ENCODE measurements at places on chromosomes 7 and 10. TPM values are rescaled to one million over a fixed set of nuclear protein-coding genes. Genes with fewer than 3 reads are reported as not detected.

TRIM74 gene
- polyA plus RNA-seq = 0.41 TPM

CAV2 gene
- 86.5 TPM for polyA plus RNA-seq

KIF11 gene
- polyA plus RNA-seq = 0.82 TPM

GRID1 gene
- polyA plus RNA-seq = 2.4 TPM

LHFPL3 gene
- not detected for polyA plus RNA-seq

CASD1 gene
- 16.1 TPM for polyA plus RNA-seq

CALML3 gene
- not detected for polyA plus RNA-seq

HMX3 gene
- polyA plus RNA-seq = not detected

CYP17A1 gene
- polyA plus RNA-seq = not detected

ITIH5 gene
- 113 TPM for polyA plus RNA-seq

SFMBT2 gene
- 5.0 TPM for polyA plus RNA-seq

SLC29A4 gene
- 3.6 TPM for polyA plus RNA-seq

ADAM22 gene
- 2.9 TPM for polyA plus RNA-seq

CXCL12 gene
- 49.2 TPM for polyA plus RNA-seq

ACTL6B gene
- 0.19 TPM for polyA plus RNA-seq

FAM131B gene
- polyA plus RNA-seq = 3.2 TPM

HGF gene
- 12.3 TPM for polyA plus RNA-seq

CEP55 gene
- 0.48 TPM for polyA plus RNA-seq

ATG9B gene
- 0.32 TPM for polyA plus RNA-seq

NPFFR1 gene
- polyA plus RNA-seq = 0.01 TPM

HOXA1 gene
- 1.6 TPM for polyA plus RNA-seq

GARIN1A gene
- 0.44 TPM for polyA plus RNA-seq

WNT8B gene
- 0.08 TPM for polyA plus RNA-seq

INA gene
- polyA plus RNA-seq = 2.4 TPM

GPR26 gene
- not detected for polyA plus RNA-seq

ASB15 gene
- not detected for polyA plus RNA-seq

C7orf57 gene
- not detected for polyA plus RNA-seq

PROSER2 gene
- 6.6 TPM for polyA plus RNA-seq

CALCR gene
- polyA plus RNA-seq = not detected

CHST3 gene
- 17.1 TPM for polyA plus RNA-seq

SRRM3 gene
- polyA plus RNA-seq = 3.0 TPM

LRGUK gene
- polyA plus RNA-seq = 0.06 TPM

CALML5 gene
- not detected for polyA plus RNA-seq

EGR2 gene
- 5.3 TPM for polyA plus RNA-seq

HHEX gene
- 15.3 TPM for polyA plus RNA-seq

PDK4 gene
- polyA plus RNA-seq = 183 TPM

VENTX gene
- 1.3 TPM for polyA plus RNA-seq

AEBP1 gene
- polyA plus RNA-seq = 247 TPM

SLC39A12 gene
- polyA plus RNA-seq = 0.04 TPM

GALNT11 gene
- 43.9 TPM for polyA plus RNA-seq

CADPS2 gene
- polyA plus RNA-seq = 5.5 TPM

MYO1G gene
- 3.6 TPM for polyA plus RNA-seq

ZNF239 gene
- 5.3 TPM for polyA plus RNA-seq

NXPH1 gene
- 0.14 TPM for polyA plus RNA-seq

NAT16 gene
- polyA plus RNA-seq = not detected

H2BK1 gene
- not detected for polyA plus RNA-seq

PNLIPRP3 gene
- 0.27 TPM for polyA plus RNA-seq

LRRTM3 gene
- polyA plus RNA-seq = 0.30 TPM

AOAH gene
- 4.3 TPM for polyA plus RNA-seq

RET gene
- polyA plus RNA-seq = 1.6 TPM

PDE6C gene
- polyA plus RNA-seq = 0.06 TPM

UNCX gene
- polyA plus RNA-seq = not detected

WDR86 gene
- polyA plus RNA-seq = 4.2 TPM

TAS2R3 gene
- not detected for polyA plus RNA-seq

RPEL1 gene
- 0.08 TPM for polyA plus RNA-seq
